Stimulated activated CD8-positive, alpha-beta memory T cell treated with anti-CD3 and anti-CD28 coated beads, Interleukin-2, amount 100 ng/mL, for 48 hours (primary cell): ENCODE measurements at places on chromosomes 13 and 19.

DNA sequence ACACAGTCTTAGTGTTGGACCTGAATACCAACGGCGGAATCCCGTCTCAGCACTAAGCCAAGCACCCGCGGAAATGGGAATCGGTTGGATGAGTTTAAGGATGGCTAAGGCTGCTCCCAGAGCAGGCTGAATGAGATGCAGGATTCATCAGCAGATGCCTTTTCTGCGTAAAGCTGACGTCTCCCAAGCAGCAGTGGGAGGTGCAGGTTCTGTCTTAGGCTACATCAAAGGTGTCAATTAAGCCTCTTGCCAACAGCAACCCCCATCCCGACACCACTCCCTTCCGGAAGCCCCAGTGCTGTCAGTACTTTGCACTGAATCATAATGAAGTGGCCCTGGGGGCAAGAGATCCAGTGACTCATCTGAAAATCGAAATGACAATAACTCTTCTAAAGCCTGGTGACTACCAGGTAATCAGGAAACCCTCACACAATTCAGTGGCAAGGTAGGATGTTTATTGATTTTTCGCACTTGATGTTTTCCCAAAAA, 275.6 kb downstream of the DCLK1 start:
- DNase-seq, result no peak

- no peak for DNase-seq
Measured at GRCh38 chr13:51959773-51960172, 51.5 kb downstream of the ATP7B start.

DNA sequence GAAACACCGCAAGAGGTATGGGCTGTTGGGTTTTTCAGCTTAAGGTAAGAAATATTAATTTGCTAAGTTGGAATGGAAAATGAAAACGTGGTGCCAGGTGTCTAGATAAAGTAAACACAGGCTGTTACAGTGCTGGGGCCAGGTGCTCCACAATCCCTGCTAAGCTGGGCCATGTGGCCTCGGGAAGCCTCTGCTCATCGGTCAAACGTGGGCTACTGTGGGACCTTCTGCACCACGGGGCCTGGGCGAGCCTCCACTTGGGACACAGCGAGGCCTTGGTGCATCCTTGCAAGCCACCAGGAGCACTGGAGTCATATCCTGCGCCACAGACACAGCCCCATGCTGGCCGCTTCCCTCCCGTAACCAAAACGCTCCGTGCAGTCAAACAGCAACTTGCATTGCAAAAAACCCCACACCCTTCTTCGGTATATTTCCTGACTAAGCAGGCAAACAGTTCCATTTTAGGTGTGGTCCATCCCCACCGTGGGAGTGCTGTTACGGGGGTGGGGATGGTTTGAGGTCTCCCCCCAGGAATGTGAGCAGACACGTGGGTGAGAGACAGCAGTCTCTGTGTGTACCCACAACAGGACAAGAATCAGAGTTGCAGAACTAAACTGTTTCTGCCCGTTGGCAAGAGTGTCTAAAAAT, 96.3 kb upstream of the SOX1 start:
- DNase-seq, result no peak

- no peak for DNase-seq
Measured at GRCh38 chr19:18363787-18364186, 22.2 kb upstream of the GDF15 start.

- DNase-seq, result no peak
Measured at GRCh38 chr13:114259974-114260373, 21.4 kb upstream of the UPF3A start.

DNA sequence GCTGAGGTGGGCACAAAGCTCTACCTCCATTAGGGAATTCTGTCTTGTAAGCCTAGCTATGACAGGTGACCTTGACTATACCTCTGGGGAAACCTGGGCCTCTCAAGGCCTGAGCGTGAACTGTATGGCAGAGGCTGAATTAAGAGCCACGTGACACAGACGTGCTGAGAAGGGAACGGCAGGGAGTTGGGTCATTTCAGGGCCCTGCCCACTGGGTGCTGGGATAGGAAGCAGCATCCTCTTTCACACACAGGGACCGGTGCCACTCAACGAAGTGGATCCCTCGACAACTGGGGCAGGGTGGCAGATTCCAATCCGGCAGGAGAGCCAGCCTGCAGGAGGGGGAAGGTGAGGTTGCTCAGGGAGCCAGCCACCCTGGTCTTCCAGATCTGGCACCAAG, 9.2 kb downstream of the ASF1B start:
- no peak for DNase-seq

DNA sequence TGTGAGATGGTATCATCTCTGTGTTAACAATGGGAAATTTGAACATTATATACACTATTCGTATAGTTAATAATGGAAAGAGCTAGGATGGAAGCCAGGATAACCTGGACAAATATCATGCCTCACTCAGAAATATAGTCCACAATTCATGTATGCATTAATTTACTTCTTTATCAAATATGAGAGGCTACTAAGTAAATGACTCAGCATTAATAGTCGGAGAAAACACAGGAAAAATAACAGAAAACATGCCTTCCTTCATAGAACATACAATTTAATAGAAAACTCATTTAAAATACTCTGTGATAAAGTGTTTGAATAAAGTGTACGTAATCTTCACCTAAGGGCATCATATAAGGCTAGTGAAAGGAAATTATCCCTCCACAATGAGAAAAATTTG, 383.4 kb upstream of the SLITRK5 start:
- no peak for DNase-seq

GRCh38 chr13:73777134-73777533, 357.1 kb downstream of the KLF12 start:
- DNase-seq, result no peak

DNA sequence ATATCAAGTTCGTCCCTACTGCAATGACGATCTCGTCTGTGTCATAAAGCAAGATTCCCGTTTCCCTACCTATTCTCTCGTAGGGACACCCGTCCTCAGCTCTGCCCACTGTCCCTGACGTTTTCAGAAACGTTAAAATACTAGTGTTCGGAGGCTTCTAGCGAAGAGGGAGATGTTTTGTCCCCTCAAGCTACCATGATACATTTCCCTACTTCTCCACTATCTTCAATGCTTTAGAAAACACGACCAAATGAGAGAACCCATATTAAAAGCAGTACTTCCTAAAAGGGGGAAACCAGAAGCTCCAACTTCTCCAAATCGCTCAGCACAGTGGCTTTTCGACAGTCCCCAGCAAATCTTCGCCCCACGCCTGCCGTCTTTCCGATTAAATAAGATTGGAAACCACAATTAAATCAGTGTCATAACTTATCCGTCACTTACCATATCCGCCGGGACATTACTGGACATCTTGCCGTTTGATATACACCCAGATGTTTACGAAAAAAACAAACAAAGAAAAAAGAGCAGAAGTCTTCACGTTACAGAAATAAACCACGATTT, 1.3 kb downstream of the UBL3 start:
- DNase-seq, result no peak

- DNase-seq, result peak; percentile 59
Measured at GRCh38 chr19:45670670-45671453, 2.8 kb downstream of the GIPR start.

DNA sequence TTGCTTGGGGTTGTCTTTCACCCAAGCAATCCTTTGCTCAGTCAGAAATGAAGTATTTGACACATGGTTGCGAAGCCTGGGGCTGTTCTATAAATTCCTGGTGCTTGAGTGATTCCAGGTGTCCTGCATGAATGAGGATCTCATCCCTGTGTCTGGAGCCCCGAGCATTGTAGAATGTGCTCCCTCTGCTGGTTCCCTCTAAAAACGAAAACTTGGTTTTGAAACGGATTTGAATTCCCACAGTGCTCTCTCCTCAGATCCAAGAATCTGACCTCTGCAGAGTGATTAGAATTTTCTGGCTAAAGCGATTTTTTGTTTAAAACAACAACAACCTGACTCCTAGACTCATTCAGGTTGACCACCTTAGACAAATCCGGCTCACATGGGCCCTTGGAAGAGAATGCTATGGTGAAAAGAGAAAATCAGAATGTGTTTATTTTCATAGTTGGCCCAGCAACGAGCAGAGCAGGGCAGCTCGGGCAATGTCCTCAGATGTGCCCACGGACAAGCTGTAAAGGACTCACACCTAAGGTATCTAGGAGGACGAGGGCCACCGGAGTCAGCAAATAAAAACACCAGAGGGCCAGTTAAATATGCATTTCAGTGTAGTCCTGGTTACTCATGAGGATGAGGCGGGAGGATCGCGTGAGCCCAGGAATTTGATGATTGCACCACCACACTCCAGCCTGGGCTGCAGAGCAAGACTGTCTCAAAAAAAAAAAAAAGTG, 8.7 kb upstream of the ATP12A start:
- DNase-seq, result no peak

- peak; percentile 43 for DNase-seq
Measured at GRCh38 chr13:112688560-112689302, 1.1 kb upstream of the ATP11A start.

DNA sequence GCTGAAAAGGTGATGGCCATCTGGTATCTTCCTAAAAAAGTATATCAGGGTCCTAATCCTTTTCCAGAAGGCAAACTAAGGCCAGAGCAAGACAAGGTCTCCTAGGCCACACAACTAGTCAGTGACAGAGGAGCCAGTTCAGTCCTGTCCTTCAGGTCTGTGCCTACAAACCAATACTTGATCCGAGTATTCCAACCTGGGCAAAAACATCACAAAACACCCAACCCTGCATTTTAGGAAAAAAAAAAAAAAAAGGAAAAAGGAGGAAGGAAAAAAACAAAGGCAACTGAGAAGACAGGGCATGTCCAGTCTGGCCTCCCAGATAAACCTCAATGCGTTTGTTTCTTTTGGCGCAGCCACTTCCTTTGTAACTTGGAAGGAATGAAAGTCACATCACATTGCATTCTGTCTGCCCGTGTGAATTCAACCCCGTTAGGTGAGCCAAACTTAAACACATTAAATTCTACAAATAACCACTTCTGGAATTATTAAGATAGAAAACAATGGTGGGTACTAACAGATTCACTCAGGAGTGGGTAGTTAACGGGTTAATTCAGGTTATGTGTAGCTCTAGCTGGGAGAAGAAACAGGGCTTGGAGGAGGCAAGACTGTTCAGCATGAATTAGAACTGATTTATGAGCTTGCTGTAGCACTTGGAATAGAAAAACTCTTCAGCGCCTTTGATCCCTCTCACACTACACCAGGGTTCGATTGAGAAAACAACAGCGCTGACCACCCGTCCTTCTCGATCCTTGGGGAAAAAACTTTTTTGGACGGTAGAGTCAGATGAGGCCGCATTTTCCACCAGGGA, 43.0 kb upstream of the HNRNPA1L2 start:
- DNase-seq, result no peak

DNA sequence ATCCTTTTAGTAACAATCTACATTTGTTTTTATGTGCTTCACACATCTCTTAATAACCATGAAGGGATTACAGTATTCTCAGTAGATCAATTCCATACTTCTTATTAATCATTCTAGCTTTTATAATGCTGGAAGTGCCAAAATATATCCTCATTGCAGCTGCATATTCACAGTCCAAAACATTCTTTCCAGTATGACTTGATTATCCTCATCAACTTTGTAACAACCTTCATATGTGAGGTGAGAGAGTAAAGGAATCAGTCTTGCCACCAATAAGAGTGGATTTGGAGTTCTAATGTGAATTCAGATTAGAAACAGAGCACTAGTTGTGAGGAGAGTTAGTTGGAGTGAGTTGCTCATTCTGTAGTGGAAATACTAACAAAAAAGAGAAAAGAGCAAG, 208.0 kb upstream of the SPRY2 start:
- DNase-seq, result no peak

- no peak for DNase-seq
Measured at GRCh38 chr13:34172048-34172447, 354.1 kb downstream of the RFC3 start.

DNA sequence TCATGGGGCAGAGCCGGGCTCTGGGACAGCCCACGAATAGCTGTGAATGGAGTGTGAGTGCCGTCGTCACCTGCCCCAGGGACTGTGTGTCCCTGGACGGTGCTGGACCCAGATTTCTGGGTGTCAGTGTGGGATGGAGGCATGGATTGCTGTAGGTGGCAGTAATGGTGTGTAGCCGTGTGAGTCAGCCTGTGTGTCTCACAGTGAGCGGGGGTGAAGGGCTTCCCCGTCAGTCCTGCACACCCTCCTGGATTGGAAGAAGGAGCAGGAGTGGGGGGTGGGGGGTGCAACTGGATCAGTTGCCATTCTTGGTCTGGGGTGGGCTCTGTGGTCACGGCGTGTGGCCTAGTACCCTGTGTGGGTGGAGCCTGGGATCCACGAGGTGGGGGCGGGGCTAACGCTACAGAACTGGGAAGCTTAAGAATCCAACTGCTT, 6.5 kb upstream of the LTBP4 start:
- no peak for DNase-seq

GRCh38 chr19:5605362-5605761, 17.2 kb downstream of the SAFB2 start:
- DNase-seq, result no peak

GRCh38 chr19:19591133-19591825, 27.2 kb downstream of the PBX4 start:
- peak; percentile 52 for DNase-seq

- no peak for DNase-seq
Measured at GRCh38 chr13:43773602-43774001, 13.2 kb downstream of the ENOX1 start.

- no peak for DNase-seq
Measured at GRCh38 chr13:111265701-111266035, 54.8 kb upstream of the TEX29 start.

DNA sequence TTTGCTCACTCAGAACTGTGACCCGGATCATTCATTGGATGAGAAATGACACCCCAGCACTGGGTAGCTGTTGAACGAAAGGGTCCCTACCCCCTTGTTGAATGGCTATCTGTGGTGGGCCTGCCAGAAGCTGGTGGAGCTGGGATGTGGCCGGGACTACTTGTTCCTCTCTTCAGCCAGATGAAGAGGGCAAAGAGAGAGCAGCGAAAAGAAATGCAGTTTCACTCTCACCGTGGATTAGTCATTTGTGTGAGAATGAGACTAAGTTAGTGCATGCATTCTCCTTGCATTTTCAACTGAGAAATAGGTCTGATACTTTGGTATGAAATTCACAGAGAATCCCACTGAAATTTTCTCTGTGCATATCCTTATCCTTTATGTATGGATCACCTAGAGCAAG, 553.1 kb downstream of the IRS2 start:
- no peak for DNase-seq

GRCh38 chr13:88314496-88314895, 643.3 kb downstream of the SLITRK5 start:
- no peak for DNase-seq
